Upper lobe of left lung (tissue), 6 donors: ENCODE measurements at places on chromosomes 6 and 20. TPM values are rescaled to one million over a fixed set of nuclear protein-coding genes. Genes with fewer than 3 reads are reported as not detected.

DNA sequence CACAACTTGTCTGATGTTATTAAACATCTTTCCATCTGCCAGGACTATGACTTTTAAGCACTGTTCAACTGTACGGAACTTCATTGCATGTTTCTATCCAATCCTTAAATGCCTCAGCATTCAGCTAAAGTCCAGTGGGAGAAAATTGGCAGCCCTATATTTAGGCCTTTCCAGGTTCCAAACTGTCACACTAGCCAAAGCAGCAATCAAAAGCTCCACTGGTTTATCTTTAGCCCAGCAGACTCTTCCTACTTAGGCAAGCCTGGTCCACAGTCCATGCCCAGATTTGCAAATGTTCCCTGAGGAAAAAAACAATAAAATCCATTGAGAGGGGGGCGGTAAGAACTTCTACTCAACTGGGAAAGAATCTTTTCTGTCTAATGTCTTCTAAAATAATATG is 349.1 kb upstream of the GJE1 start:
- DNase-seq, result no peak

- no peak for DNase-seq
Observed at GRCh38 chr20:10984294-10984693, 310.5 kb upstream of the JAG1 start.

DNA sequence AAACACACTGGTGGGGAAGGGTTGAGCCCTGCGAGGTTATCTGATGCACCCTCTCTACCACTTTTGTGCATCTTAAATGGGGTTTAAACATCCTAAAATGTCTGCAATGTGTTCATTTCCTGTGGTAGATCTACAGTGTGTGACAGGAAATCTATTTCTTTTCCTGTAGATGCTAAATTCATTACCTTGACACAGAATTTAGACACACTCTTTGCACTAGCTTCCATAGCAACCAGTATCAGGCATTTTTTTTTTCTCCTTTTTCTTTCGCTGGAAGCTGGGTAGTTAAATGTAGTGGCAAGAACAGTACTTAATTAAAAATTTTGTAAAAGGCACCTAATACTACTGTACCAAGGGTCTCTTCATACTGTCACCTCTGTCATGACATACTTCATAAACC is 141.1 kb downstream of the RFPL4B start:
- DNase-seq, result no peak

- no peak for DNase-seq
Observed at GRCh38 chr6:144377586-144378210, 92.6 kb downstream of the UTRN start.

GRCh38 chr20:45053430-45054351 is 47.2 kb downstream of the KCNS1 start:
- no peak for DNase-seq

DNA sequence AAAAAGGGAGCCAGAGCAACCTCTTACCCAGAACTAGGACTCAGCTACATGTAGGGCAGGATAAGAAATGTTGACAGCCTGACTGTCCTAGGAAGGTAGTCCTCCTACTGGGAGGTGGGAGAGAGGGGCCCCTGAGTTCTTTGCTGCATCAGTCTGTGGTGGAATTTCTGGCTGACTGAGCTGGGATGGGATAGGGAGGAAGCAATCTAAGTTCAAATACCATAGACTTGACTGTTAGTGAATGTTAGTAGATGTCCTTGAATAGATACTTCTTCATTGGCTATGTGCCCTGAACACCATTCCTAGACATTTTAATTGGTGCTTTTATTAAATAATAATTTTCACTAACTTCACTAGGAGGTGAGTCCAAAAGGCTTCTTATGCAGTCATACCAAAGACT is 1343.6 kb upstream of the CITED2 start:
- DNase-seq, result no peak

GRCh38 chr6:93581371-93581770 is 162.0 kb upstream of the EPHA7 start:
- DNase-seq, result no peak

DNA sequence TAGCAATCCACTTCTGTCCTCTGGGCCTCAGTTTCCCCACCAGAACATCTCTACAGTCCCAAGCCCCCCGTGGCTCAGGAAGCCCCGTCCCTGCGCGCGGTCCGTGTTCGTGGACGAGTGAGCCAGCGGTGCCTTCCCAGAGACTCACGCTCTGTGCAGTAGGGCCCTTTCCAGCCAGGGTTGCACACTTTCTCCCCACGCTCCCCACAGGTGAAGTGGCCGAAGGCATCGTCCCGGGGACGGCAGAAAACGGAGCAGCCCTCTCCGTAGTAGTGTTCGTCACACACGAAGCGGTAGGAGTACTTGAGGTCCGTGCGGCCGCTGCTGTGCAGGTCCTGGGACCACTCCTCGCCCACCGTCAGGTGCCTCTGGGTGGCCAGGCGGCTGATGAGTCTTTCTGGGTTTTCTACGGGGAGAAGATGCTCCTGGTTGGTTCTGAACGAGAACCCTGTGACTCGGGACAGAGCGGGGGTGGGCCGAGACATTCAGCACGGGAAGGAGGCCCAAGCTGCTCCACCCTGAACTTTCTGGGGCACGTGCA is 2.7 kb downstream of the DLL1 start:
- DNase-seq, result no peak

DNA sequence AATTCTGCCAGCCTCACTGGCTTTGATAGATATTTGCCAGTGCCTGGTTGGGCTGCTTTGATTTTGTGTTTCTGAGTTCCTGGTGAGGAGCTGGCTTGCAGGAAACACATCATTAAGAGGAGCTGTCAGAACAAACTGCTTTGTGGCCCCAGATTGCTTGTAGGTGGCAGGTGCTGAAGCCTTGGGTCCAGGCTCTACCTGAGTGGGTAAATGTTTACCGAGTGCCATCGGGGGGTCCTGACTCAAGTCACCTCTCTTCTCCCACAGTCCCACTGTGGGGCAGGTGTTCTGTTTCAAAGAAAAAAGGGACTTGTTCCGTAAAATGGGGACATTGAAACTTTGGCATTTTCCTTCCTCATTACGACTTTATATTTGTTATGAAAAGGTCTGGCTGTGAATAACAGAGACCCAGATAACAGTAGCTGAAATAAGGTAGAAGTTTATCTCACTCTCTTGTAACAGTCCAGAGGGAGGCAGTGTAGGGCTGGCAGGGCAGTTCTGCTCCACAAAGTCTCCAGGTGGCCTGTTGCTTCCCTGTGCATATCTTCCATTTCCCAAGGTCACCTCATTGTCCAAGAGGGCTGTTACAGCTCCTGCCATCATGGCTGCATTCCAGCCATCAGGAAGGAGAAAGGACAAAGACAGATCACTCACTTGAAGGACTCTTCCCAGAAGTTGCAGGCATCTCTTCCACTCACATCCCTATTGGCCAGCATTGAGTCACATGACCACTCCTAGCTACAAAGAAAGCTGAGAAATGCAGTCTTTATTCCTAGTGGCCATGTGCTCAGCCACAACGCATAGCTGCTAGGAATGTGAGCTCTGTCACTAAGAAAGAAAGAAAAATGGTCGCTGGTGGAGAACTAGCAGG is 149.9 kb upstream of the KCNG1 start:
- DNase-seq, result no peak

The LST1 gene
- total RNA-seq, result 37.7 TPM

The RIPK1 gene
- total RNA-seq, result 34.3 TPM

The MCHR2 gene
- total RNA-seq, result not detected

The TREM2 gene
- total RNA-seq, result 43.3 TPM

The HCRTR2 gene
- not detected for total RNA-seq
